ENCODE measurements at places on chromosomes 4 and X.

GRCh38 chr4:122163301-122163700, 11.2 kb downstream of the BLTP1 start:
- no peak for DNase-seq

DNA sequence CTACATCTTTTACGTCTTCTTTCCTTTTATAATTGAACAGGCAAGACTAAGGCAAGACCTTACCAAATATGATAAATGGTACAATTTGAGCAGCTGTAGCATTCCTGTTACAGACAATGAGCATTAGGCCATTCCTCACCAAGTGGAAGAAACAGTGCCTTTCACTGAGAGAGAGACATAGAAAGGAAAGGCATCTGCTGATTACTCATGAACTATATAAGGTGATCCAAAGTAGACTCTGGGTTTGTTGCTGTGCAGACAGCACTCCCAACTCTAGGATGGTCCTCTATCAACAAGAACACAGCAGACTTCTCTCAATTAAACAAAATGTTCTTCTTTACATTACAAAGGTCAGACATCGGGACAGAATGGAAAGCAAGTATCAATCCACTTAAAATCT, 91.9 kb downstream of the FAM13A start:
- DNase-seq = no peak

GRCh38 chr4:170259631-170260153, 169.9 kb upstream of the AADAT start:
- no peak for DNase-seq

GRCh38 chr4:77930876-77931275, 68.2 kb downstream of the MRPL1 start:
- no peak for DNase-seq

DNA sequence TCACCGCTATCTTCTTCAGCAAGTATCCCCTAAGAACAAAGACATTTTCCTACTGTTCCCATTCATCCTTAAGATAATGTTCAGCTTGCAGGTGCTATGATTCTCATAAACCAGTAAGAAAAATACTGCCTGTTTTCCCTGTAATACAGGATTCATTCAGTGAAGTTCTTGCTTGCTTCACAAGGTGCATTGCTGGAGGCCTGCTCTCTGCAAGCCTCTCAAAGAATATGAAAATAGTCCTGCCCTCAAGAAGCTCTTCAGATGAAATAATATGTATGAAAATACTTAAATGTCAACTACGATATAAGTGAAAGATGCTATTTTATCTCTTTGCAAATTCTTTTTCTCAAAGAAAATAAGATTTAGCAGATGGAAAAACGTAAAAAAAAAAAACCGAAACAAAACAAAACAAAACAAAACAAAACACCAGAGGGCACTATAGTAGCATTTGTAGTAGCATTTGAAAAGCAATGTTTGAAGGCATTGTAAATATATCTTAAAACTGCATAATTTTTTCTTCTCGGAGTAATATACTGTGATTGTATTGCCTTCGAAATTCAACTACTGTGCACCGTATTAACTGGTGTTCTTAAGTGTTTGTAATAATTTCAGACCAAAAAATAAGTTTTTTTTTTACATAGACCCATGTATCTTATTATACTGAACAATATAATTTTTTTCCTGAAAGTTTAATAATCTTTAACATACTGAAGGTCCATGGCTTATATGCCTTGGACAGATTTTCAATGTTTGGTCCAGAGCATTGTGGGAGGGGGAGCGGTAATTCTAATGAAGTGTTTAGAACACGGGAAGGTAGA, 26.0 kb downstream of the ADH4 start:
- DNase-seq = no peak

GRCh38 chr4:187309456-187309855, 585.8 kb upstream of the FAT1 start:
- no peak for DNase-seq

DNA sequence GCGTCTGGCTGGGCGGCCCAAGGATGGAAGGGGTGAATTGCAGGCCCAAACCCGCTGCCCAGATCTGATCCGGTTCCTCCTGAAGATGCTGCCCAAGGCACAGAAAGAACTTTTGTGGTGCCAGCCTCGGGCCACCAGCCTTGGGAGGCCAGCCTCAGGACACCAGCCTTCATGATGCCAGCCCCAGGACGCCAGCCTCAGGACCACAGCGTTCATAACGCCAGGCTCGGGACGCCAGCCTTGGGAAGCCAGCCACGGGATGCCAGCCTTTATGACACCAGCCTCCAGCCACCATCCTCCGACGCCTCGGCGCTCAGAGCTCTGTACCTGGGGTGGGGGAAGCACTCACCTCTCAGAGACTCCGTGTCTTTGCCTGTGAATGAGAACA, 107.8 kb downstream of the ADRA2C start:
- DNase-seq = no peak

DNA sequence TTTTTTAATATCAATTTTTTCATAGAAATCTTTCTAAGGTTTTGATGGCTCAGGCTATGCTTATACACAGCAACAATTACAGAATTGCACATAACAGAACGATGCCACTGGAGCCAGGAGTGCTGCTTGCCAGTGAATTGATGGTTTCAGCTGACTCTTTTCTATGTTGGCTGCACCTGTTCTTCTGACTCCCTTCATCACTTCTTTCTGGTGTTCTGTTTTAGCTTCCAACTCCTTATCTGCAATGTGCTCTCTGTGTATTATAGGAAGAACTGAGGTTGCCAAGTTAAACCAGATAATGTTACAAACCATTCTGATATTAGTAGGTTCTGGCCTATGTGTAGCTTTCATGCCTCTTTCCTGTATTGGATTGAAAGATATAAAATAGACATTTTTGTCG, 11.6 kb upstream of the VEGFD start:
- DNase-seq = no peak

DNA sequence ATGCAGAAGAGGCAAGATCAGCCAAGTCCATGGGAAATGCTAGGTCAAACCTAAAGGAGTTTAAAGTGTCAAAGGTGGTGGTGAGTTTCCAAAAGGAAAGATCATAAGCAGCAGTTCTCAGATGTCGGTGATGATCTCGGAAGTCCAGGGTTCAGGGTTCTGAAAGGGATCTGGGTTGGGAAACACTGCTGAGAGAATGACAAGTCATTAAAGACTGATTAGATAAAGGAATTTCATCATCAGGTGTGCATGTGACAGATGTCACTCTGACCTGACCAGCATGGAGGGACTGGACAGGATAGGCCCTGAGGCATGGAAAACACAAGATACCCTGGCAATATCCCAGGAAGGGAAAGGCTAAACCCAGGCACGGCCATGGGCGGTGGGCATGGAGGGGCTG, 195.7 kb upstream of the TBL1X start:
- DNase-seq = no peak

- no peak for DNase-seq
Observed at GRCh38 chr4:147582386-147583060, 34.7 kb upstream of the TMEM184C start.

DNA sequence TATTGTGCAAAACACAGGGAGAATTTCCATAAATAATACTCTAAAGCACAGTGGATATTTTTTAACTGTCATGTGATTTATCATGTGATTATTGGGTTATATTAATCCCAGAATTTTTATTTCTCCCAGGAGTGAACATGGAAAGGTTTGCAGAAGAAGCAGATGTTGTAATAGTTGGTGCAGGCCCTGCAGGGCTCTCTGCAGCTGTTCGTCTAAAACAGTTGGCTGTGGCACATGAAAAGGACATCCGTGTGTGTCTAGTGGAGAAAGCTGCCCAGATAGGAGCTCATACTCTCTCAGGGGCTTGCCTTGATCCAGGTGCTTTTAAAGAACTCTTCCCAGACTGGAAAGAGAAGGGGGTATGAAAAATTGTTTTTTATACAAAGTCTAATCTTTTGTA, 10.0 kb downstream of the ETFDH start:
- no peak for DNase-seq

- no peak for DNase-seq
Observed at GRCh38 chr4:60396341-60397049, 803.6 kb upstream of the ADGRL3 start.

- no peak for DNase-seq
Observed at GRCh38 chr4:143344041-143344440, 7.4 kb downstream of the GAB1 start.

DNA sequence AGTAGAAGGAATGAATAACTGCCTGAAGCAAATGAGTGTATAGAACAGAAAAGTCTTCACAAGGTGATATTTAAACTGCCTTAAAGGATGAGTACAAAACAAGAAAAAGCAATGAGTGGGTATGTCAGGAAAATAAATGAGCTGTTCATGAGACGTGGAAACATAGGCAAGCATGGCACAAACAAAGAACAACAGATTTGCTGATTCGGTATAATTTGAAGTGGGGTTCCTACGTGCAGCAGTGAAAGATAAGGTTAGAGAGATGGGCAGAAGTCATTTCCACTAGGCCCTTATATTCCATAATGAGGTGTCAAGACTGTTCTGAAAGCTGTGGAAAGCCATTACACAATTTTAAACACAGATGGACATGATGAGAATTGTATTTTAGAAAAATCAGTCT, 506.6 kb downstream of the KLHL13 start:
- DNase-seq = no peak

DNA sequence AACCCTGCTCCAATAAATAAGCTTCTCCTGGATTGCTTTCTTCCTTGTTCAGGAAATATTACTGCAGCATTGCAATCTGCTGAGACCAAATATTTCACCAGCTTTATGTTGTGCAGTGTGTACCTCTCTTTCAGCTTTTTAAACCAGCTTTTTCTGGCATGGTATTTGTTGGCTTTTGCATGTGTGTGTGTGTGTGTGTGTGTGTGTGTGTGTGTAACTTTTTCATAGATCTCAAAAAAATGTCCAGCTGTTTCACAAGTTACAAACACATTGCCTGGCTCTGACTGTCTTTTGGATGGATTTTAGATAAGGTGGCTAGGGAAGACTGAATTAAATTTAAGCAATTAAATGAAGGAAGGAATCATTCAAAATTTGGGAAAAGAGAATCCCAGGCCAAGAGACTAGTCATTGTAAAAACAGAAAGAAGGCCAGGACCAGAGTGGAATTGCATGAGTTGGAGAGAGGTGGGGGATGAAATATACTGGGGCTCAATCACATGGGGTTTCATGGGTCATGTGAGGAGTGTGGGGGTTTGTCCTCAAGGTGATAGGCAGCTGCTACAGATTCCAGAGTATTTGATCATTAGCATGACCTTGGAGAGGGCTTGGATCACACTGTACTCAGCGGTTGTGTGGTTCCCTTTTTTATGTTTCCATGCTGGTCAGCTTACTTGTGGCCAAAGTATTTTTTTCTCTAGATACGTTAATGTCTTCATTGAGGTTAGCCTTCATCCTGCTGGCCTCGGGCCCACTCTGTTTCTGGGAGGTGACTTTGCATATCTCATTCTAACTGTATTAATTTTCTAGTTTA, 357.7 kb upstream of the BOD1L1 start:
- DNase-seq = no peak

GRCh38 chr4:73067971-73068394, 1.5 kb downstream of the COX18 start:
- DNase-seq = no peak

DNA sequence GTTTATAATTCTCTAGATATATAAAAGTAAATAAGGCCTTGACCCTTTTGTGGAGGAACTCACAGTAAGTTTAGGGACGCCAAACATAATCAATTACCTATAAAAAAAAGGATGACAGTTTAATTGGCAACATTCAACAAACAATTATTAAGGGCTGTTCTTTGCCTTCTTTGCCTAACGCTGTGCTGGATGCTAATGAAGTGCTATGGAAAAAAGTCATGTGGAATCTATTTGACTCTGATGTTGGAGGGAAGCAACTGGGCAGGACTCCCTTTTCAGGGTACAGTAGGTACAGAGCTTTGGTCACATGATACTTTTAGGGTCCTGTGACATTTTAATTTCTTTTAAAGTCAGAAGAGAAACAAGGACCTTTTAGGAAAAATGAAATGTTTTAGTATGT, 91.1 kb downstream of the PCDH7 start:
- DNase-seq = no peak

DNA sequence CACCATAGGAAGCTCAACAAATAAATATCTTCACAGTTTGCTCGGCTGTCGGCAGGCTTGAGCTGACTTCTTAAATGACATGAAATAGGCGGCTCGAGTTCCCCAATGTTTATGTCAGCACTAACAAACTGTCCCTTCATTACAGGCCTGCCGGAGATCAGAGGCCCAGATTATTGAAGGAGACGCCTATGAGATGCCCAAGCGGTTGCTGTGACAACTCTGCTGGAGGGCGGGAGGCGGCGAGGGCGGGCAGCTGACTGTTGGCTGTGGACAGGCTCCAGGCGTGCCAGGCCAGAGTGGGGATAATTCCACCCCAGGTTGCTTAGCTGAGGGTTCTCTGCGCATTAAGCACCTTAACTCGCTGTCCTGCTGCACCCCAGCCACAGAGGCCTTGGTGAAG, 39.2 kb upstream of the MSX1 start:
- no peak for DNase-seq

DNA sequence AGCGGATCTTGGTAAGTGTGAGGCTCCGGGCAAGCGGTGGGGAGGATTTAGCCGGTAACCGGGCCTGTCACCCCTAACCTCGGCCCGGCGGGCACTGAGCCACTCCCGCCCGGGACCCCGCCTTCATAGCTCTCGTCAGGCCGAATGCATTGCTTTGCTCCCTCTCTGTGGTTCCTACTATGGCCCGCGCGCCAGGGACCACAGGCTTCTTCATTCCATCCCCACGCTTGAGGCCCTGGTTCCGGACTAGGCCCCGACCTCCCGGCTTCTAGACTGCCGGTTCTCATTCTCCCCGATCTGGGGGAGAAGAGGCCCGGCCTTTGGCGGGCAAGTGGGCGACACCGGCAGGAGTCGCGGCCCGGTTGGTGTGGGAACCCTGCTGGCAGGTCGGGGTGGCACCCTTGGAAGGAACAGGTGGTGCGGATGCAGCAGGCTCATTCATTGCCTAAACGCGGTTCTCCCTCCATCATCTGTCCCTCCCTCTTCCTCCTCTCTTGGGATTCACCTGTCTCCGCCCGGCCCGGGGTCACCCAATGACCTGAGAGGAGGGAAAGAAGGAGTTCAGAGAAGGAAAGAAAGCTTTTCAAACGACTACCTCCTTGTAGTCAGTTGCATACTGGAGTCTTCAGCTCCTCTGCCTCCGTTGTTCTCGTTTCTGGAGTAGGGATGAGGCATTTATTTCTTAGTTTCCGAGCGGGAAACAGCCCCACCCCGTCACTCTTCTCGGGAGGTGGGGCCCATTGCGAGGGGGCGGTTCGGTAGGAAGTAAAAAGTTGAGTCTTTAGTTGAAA, at the start of gene NDUFC1:
TSS of gene NDUFC1 (minus strand) at position 657 of the 791 bp plus-strand sequence. CDS start 6,679 bp downstream, outside the sequence.
- peak; percentile 53 for DNase-seq

- DNase-seq = peak; percentile 29
Observed at GRCh38 chrX:130110379-130111219, at the start of gene ELF4. ELF4 (minus strand) TSS chrX:130110497; CDS start chrX:130081330, 29,167 bp downstream.

GRCh38 chr4:1458581-1458980, 52.3 kb upstream of the NKX1-1 start:
- no peak for DNase-seq

DNA sequence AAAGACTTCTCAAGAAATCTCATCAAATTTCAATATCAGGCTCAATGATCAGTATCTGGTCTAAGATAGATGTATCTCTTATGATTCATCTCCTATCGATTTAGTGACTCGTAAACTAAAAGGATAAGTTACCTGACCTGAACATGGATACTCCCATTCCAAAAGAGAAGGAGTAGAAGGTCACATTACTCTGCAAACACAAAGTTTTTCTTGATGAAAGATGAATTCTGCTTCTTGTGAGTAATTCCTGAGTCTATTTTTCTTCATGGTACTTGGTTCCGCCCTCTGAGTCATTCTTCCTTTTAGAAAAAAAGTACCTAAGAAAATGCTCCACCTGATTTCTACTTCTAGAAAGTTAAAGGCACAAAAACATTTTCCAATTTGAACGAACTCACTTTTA, 223.1 kb upstream of the SLIT2 start:
- no peak for DNase-seq
